ENCODE measurements at places on chromosomes 6 and 20.

GRCh38 chr20:13819885-13820645 is 35.2 kb downstream of the NDUFAF5 start:
- peak; percentile 51 for DNase-seq

GRCh38 chr6:83592770-83593394 is 80.5 kb downstream of the PRSS35 start:
- DNase-seq = no peak

GRCh38 chr6:19752746-19753145 is 84.4 kb upstream of the ID4 start:
- no peak for DNase-seq

GRCh38 chr6:89887452-89888137 is 6.7 kb upstream of the GJA10 start:
- no peak for DNase-seq

DNA sequence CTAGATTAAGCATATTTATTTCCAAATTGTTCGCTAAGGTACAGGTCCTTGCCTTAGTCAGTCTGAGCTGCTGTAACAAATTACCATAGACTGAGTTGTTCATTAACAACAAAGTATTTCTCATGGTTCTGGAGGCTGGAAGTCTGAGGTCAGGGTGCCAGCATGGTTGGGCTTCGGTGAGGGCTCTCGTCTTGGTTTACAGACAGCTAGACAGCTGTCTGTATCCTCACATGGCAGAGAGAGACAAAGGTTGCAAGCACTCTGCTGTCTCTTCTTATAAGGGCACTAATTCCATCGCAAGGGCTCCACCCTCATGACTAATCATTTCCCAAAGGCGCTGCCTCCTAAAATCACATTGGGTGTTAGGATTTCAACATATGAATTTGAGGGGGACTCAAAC is 115.3 kb upstream of the GMDS start:
- DNase-seq = no peak

DNA sequence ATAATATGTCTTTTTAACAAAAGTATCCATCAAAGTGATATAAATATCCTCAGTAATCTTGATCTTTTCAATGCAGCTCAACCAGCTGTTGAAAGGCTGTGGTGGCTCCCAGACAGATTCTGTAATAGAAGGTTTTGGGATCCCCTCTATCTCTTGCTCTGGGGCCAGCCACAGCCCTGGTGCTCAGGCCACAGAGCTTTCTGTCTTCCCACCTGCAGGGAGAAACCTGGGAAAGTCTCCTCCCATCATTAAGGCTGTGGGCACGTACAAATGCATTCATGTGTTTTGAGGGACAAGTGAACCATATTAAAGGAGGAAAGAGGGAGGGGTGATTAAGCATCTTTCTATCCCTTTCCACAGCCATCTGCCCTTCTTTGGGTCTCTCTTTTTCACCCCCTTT is 183.1 kb downstream of the PRDM13 start:
- no peak for DNase-seq

DNA sequence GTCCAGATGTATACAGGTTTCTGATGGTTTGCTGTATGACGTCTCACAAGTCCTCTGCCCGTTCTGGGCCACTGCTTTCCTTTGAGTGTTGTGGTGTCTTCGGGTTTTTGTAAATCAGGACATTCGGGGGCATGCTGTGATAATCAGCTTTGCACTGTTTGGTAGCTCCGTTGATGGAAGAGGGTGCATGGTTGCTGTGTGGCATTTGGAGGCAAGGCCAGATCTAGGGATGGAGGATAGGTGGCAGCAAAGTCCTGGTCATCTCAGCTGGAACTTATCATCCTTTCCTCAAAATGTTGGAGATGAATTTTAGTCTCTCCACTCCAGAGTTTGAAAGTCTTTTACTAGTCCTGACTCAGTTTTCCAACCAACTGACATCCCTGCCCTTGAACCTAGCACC is 91.0 kb downstream of the SCP2D1 start:
- no peak for DNase-seq

DNA sequence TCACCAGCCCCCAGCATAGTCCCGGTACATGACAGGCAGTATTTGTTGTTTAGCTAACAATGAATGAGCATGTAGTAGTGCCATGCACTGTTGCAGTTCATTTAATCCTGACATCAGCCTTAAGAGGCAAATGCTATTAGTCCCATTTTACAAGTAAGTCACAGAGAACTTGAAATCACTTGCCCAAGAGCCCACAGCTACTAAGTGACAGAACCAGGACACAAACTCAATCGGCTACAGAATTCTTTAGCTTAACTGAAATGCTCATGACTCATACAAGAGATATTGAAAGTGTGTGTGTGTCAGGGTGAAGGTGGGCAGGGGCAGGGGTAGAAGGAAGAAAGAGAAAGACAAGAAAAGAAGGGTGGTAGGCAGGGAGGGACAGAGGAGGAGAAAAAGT is 52.7 kb downstream of the UNC5CL start:
- DNase-seq = no peak

GRCh38 chr6:110266996-110267395 is 86.8 kb downstream of the CDC40 start:
- no peak for DNase-seq

GRCh38 chr20:61257611-61258010 is 5.5 kb downstream of the CDH4 start:
- no peak for DNase-seq

DNA sequence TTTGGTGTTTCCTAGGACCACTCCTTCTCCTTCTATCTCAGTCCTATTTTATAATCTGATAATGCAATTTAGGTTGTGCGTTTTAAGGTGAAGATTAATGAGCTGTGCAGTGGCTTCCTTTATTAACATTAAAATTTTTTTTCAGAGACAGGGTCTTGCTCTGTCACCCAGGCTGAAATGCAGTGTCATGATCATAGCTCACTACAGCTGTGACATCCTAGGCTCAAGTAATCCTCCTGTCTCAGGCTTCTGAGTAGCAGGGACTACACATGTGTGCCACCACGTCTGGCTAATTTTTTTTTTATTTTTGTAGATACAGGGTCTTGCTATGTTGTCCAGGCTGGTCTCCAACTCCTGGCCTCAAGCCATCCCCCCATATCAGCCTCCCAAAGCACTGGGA is 53.0 kb upstream of the DSP start:
- no peak for DNase-seq

GRCh38 chr6:77097940-77098339 is 365.4 kb downstream of the HTR1B start:
- DNase-seq = no peak

GRCh38 chr6:16570946-16571345 is 190.3 kb downstream of the ATXN1 start:
- no peak for DNase-seq

GRCh38 chr6:78781001-78781400 is 86.3 kb upstream of the IRAK1BP1 start:
- DNase-seq = no peak

DNA sequence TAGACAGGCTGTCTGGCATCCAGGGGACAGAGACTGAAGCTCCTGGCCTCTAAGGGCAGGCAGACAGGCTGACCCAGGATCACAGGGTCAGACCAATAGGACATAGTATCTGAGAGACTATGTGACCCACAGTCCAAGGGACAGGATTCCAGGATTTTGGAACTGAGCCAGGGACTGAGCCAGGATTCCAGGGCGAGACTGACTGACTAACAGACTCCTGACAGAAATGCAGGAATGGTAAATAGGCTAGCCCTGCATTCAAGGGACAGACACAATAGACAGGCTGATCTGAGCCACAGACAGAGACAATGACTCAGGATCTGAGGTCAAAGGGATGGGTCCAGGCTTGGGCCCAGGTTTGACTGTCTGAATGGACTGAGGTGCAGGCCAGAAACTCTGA is 19.8 kb downstream of the XKR7 start:
- DNase-seq = no peak

GRCh38 chr6:386688-387266 is 4.8 kb upstream of the IRF4 start:
- no peak for DNase-seq

DNA sequence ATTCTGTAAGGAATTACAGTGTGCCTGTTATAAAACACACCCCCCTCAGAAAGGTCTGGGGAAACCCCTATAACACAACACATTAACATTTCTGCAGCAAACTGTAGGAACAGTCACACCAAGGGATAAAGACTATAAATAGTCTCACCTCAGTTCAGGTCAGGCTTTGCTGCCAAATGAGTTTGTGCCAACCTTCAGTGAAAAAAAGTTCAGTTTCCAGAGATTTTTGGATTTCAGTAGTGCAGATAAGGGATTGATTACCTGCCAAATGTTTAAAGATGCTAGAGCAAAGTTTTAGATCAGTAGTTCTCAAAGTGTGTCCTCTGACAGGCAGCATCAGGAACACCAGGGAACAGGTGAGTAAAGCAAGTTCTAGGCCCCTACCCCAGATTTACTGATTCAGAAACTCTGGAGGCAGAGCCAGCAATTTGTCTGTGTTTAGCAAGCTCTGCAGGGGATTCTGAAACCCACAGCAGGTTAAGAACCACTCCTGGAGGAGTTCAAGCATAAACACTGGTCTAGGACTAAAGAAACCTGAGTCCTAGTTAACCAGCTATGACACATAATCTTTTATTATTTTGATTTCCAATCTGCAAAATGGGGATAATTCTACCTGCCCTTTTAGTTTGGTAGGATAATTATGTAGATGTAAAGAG is 111.0 kb downstream of the RCAN2 start:
- no peak for DNase-seq

DNA sequence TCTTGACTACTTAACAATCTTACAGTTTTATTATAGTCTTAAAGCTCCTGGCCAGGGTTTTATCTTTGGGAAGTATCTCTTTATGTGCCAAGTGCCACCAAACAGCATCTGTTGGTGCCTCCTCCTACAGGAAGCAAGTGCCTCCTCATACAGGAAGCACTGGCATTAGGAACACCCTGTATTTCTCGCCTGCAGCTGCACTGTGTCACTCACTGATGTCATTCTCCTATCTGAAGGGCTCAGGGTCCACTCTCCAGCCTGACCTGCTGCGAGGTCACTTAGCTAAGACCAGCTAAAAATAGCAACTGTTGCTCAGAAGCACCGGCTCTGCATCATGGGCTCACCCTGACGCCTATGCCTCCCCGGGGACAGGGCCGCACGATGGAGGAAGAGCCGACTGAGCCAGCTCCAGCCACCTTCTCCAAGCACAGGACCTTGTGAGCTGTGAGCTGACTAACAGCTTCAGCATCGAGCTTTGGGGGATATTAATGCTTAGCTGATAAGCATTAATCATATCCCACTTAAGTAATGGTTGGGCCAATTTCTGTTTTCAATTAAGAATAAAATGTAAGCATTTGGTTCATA is 66.3 kb upstream of the CD93 start:
- DNase-seq = no peak

DNA sequence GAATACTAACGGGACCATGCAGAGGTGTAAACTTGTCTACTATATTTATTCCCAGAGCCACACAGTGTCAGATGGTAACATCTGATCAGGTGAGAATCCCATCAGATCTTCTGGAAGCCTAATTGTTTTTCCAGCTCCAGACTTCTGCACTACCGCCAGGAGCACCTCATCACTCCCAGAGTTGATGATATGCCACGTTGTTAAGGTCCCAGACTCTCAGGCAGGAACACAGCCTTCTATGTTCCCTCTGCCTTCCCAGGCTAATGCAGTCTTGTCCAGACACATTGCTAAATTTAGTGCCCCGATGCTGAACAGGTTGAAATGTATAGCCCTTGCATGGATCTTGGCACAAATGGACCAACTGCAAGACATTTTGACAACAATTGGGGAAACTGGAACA is 86.2 kb downstream of the PROKR2 start:
- DNase-seq = no peak

GRCh38 chr6:20572288-20572687 is 38.0 kb downstream of the CDKAL1 start:
- no peak for DNase-seq

- no peak for DNase-seq
Observed at GRCh38 chr6:72461144-72461543, 160.7 kb upstream of the KCNQ5 start.

DNA sequence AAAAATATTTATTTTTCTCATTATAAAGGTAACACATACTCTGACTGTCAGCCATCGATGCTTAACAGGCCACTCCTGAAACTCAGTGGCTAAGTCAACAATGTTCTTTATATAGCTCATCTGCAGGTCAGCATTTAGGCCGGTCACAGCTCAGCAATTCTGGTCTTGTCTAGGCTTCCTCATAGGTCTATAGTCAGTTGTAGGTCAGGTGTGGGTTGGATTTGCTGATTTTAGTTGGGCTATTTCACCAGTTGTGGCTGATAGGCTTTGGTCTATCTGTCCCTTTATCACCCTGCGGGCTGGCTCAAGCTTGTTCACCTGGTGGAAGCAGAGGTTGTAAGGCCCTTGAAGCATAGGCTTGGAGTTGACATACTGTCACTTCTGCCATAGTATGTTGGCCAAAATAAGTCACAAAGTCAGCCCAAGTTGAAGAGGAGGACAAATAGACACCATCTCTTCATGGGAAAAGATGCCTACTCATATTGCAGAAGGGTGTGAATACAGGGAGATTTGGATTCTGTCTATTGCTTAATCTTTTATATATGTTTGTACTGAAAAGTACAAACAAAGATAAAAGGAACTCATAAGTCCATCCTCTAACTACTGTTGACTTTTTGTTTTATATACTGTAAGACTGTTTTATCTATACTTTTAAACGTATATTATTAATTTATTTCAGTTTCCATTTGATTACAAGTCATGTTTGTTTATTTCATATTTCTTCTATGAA is 75.0 kb downstream of the BCKDHB start:
- DNase-seq = no peak

GRCh38 chr20:48815537-48815936 is 12.3 kb downstream of the PREX1 start:
- DNase-seq = no peak

DNA sequence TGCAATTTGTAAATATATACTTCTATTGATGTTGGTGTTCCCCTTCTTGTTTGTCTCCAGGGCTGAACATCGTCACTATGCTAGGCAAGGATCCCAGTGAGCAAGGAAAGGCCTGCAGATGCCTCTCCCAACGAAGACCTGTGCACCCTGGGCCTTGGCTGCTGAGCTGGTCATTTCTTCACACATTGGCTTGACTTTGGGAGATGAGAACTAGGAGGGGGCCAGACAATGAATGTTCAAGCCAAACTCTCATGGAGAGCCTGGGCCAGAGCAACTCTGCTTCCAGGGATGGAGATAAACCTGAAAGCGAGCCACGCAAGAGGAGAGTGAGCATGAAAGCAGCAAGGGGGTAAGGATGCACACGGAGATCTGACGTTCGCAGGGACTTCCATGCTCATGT is 104.0 kb downstream of the CLIC5 start:
- DNase-seq = no peak

GRCh38 chr20:1824181-1824580 is 71.0 kb upstream of the SIRPA start:
- DNase-seq = no peak

DNA sequence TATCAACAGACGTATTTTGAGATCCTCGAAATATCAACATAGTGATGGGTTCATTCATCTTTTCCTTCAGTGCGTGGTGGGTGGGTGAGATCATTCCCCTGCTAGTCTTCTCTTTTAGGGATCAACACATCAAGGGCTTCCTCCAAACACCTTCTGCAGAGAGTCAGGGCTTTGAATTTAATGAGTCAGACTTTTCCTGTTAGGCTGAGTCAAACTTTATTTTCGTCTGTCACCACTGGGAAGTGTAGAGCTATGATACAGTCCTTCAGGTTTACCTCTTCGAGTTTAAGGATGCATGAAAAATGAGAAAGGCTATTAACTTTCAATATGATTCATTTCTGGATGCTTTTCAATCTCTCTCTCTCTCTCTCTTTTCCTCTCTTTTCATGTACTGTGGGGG is 189.1 kb downstream of the BMP2 start:
- DNase-seq = no peak

- peak; percentile 86 for DNase-seq
Observed at GRCh38 chr6:21589352-21590345, 3.9 kb upstream of the SOX4 start.

Measured in activated CD4-positive, alpha-beta T cell treated with anti-CD3 and anti-CD28 coated beads, Interleukin-2, amount 50 U/mL, for 16 hours (primary cell).